ENCODE measurements at places on chromosomes 6 and 20.

DNA sequence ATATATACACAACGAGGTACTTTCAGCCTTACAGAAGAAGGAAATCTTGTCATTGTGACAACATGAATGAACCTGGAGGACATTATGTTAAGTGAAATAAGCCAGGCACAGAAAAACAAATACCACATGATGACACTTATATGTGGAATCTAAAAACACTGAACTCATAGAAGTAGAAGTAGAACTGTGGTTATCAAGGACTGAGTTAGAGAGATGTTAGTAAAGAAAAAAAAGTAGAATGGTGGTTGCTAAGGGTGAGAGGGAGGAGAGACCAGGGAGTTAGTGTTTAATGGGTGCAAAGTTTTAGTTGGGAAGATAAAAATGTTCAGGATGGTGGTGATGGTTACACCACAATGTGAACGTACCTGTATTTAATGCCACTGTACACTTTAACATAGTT is 4.8 kb upstream of the STX11 start:
- DNase-seq: no peak

DNA sequence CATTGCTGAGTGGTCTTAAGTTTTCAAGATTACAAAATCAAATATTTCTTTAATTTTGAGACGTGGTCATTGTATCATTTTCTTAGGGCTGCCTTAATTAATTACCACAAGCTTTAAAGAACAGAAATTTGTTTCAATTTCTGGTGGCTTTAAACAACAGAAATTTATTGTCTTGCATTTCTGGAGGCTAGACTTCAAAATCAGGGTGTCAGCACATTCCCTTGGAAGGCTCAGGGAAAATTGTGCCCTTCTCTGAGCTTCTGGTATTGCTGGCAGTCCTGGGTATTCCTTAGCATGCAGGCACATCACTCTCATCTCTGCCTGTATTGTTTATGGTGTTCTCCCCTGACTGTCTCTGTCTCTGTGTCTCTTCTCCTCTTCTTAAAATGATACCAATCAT is 76.0 kb upstream of the PCSK2 start:
- no peak for DNase-seq

GRCh38 chr6:5958921-5959320 is 47.8 kb downstream of the NRN1 start:
- no peak for DNase-seq

DNA sequence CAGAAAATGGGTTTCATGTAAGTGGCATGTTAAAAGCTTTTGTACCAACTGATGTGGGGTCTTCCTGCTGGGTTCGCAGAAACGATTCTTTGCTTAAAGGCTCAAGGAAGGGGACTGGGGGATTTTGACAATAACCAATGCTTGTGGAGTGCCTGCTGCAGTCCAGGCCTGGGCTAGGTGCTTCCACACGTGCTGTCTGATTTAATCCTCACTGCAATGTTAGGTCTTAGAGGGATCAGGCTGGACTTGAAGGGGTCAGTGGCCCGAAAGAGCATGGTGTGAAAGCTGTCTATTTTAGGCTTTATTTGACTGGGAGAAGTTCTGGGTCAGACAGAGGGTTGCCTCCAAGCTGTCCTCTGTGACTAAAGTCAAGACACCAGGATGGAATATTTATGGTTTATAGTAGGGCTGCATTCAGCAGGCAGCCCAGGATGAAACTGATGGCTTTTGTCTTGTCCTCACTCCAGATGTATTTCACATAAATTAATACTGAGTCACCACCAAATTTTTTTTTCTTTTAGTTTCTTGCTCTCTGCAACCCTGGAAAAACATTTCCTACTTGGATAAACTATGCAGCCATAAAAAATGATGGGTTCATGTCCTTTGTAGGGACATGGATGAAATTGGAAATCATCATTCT is 219.1 kb downstream of the ZMYND8 start:
- no peak for DNase-seq

- DNase-seq: no peak
Observed at GRCh38 chr6:44390158-44390683, 2.7 kb downstream of the CDC5L start.

All from GM12864 (cell line).